ENCODE measurements at places on chromosomes 2 and 18. TPM values are rescaled to one million over a fixed set of nuclear protein-coding genes. Genes with fewer than 3 reads are reported as not detected.

GRCh38 chr2:193201583-193201982 is 1006.9 kb upstream of the TMEFF2 start:
- no peak for DNase-seq

DNA sequence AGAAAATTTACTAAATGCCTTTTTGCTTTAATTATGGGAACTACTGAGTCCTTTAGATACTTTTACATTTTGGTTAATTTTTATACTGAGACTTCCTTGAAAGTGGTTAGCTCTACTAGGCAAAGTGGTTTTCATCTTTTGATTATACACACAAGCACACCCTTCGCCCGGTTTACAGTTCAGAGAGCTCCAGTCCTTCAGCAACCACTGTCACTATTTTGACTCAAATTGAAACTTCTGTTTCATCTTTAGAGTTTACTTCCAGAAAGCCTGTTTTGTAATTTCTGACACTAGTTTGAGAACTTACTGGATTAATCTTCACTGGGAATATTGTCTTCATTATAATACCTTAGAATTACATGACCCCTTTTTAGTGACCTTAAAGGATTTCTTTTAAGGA is 140.3 kb upstream of the FOSL2 start:
- DNase-seq = no peak

PROKR1 gene
- 0.05 TPM for total RNA-seq

VSNL1 gene
- not detected for total RNA-seq

DNA sequence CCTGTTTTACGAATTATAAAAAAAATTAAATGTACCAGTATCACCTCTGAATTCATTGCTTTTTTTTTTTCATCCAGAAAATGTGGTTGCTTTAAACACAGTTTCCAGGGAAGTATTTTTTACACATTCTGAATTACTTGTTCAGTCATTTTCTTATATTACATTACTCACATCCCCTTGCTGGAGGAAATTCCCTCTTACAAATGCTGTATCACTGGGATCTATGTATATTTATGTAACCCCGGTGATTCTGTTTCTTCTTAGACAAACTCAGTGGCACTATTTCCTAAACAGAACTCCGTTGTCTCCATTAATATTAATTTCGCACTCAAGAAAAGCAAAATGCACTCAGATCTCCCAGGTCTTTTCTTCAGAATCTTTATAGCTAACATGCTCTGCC is 1078.5 kb upstream of the ZEB2 start:
- DNase-seq = no peak

DPYSL5 gene
- not detected for total RNA-seq
